Epithelial cell of prostate (primary cell): ENCODE measurements at places on chromosomes 12 and 14.

DNA sequence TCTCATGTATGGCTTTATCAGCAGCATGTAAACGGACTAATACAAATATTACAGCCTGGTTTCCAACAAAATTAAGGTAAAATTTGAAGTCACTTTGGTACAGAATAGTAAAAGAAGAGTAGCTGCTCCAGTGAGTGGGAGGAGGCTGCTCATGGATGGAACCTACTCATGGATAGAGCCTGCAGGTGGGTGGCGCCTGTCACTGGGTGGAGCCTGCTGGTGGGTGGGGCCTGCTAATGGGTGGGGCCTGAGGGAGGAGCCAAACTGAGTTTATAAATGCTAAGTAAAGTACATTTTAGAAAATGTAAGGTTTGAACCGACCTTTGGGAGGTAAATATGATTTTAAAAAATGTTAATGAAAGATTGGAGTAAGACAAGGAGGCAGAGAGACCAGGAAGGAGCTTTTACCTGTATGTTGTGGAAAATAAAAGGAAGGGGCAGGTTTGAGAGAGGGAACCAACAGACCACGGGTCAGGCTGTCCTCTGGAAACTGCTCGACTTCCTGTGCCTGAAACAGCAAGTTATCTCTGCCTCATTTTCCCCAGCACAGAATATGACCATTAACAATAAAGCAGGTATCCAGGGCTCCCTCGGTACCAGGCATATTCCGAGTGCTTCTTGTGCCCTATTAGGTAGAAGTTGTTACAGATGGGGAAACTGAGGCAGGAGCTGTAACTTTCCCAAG is 55.9 kb upstream of the SEL1L start:
- DNase-seq = no peak

DNA sequence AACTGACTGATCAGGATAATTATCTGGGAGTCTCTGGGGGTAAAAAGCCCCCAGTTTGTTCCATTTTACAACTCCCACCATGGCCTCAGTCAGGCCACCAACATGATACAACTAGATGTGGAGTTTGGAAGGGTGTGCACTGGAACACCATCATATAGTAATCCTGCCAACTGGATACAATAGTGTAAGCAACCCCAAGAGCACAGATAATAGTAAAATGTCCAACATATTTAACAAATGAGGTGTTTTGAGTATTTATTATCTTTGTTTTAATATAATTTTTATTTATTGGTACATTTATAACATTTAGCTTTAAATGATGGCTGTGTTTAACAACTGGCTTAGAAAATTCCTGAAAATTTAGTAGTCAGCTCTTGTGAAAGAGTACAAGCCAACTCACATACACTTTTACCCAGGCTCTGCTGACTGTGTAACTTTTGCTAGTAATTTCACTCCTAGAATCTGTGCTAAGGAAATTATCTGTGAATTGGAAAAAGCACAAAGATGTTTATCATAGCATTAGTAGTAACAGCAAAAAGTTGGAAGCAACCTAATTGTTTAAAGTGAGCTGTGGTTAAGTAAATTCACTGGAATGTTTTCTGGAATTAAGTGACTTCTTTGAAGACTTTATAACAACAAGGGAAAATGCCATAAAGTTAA is 196.8 kb downstream of the RAD51B start:
- DNase-seq = no peak

DNA sequence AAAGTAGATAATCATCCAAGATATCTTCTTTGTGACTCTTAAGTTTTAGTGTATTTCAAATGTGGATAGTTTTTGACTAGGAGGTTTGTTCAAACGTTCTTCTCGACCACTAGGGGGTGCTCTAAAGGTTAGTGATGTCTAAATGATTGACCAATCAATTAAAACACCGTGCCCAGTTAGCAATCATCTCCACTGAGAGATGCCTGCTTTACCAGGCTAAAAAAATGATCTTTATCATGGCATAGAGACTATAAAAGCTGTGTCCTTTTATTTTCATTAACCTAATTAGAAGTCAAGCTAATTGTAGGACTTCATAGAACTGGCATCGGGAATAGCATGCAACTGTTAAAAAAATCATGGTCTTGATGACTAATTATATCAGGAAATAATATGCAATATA is 153.9 kb downstream of the PRKCH start:
- DNase-seq = no peak

- DNase-seq = no peak
These were observed 1.2 kb upstream of the COX14 start for GRCh38 chr12:50110762-50111351.

DNA sequence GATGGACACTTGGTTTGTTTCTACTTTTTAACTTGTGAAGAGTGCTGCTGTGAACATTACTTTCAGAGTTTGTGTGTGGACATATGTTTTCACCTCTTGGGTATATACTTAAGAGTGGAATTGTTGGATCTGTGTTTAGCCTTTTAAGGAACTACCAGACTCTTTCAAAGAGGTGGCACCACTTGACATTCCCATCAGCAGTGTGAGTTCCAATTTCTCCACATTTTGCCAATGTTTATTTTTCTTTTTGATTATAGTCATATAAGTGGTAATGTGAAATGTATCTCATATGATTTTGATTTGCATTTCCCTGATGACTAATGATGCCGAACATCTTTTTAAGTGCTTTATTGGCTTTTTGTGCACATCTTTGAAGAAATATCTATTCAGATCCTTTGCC is 44.8 kb downstream of the ARHGAP5 start:
- no peak for DNase-seq

- no peak for DNase-seq
These were observed 533.7 kb downstream of the RPS29 start for GRCh38 chr14:49052521-49052920.

DNA sequence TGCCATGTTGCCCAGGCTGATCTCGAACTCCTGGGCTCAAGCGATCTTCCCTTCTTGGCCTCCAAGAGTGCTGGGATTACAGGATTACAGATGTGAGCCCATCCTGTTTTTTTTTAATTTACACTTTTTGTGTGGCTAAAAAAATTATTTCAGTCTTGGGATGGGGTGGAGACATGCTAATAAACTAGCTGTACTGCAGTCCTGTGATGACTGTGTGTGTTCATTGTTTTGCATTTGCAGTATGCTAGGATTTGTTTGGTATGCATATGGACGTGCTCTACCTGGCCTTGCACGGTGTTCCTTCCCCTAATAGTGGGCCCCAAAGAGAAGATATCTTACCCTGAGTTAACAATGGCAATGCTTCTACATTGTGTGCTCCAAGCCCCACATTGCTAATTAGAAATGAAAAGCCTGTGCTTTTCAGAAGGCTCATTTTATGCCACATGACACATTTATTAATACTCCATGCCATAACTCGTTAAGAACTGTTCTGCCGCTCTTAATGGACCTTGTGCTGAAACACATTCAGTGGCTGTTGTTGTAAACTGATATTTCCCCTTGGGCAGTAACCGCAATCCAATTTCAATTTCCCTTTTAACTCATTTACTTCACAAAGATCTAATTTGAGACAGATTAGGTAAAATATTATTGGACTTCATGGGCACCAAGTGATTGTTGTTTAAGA is 86.4 kb downstream of the SCN8A start:
- DNase-seq = no peak

- DNase-seq = no peak
These were observed 972 bp downstream of the SAMD4A start for GRCh38 chr14:54567639-54568561.

GRCh38 chr14:81219759-81220579 is 790 bp downstream of the GTF2A1 start:
- DNase-seq = no peak

DNA sequence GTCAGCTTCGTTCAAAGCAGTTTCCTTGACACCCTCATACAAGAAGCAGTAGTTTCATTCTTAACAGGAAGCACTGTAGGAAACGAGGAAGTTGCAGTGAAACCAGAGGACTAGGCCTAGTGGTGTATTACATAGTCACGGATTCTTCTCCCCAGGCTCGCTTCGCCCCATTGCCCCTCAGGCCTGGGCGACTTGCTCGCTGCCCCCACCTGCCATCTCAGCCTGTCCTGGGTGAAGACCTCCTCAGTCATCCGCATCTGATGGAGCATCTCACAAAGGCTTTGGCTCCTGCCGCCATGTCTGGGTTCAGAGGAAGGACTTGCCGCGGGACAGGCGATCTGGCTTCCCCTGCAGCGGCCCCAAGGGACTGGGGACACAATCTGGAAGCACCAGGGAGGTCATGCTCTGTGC is 93.5 kb downstream of the LMNTD1 start:
- DNase-seq = no peak

- no peak for DNase-seq
These were observed 135.7 kb downstream of the TMEM132C start for GRCh38 chr12:128402486-128403243.

DNA sequence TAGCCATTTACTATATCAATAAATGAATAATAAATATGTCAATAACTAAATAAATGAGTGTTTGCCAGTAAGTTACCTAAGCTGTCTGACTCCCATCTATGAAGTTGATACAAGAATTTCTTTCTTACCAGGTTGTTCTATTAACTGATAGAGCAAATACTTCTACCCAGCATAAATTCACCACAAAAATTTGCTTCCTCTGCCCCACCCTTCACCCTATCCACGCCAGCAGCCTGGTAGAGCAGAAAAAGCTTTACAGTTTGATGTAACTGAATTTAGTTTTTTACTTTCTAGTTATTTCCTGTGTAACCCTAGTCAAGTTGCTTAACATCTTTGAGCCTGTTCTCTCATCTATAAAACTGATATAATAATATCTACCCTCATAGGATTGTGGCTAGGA is 94.9 kb upstream of the SLC16A7 start:
- no peak for DNase-seq
